NCI-H2029 treated with DMSO at 0.1 percent for 48 hours (cell line): ENCODE measurements at places on chromosomes 12 and 14.

DNA sequence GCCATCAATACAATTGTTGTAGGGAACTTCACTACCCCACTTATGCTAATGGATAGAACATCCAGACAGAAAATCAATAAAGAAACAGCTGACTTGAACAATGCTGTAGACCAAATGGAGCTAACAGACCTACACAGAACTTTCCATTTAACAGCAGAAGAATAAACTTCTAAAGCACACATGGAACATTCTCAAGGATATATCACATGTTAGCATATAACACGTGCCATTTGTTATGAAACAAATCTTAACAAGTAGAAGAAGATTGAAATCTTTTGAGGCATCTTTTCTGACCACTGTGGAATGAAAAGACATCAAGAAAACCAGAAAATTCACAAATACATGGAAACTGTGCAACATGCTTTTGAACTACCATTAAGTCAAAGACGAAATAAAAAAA lies 62.5 kb upstream of the RNU6-8 start:
- no peak for DNase-seq

DNA sequence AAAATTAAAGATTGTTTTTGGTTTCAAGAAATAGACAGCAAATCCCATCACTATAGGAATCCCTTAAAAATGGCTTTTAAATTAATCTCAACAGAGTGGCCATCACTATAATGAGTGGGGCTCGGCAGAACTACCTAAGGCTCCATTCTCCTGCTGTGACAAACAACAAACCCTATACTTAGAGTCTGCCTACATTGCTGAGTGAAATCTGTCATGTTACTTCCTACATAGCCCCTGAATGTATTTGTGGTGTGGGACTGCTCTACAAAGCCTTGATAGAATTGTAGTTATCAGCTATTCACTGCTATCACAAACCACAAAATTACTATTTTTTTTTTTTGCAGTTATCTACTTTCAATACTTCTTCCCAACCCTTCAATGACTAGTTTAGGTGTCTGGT lies 538.7 kb upstream of the ATXN7L3B start:
- DNase-seq: no peak

DNA sequence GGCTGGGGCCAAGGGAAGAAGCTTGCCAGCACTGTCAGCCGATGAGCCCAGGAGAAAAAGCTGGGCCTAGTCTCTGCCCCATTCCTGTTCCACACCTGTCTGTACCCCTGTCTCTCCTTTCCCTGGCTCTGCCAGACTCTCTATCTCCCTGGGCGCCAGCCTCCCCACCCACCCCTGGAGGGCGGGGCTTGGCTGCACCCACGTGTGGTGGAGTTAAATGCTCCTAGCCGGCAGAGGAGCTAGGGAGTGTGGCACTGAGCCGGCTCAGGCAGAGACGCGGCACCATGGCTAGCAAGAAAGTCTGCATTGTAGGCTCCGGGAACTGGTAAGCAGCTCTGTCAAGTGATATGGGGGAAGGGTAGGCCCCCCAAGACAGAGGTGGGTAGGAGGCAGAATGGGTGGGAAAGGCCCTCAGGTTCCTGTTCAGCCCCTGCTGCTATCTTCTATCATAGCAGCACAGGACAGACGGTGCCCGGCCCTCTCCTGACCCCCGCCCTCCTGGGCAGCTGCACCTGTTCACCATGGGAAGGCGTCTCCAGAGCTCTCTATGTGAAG lies at the start of gene GPD1:
GPD1 (plus strand) TSS at position 242 of the 555 bp plus-strand sequence; CDS start at position 285, 43 bp downstream.
- peak; percentile 61 for DNase-seq

- DNase-seq: no peak
Observed at GRCh38 chr12:130680451-130680990, 35.6 kb downstream of the RIMBP2 start.

- DNase-seq: no peak
Observed at GRCh38 chr12:109951751-109952150, 44.4 kb downstream of the GIT2 start.
